T-helper 22 cell (primary cell): ENCODE measurements at places on chromosomes 7 and 10.

DNA sequence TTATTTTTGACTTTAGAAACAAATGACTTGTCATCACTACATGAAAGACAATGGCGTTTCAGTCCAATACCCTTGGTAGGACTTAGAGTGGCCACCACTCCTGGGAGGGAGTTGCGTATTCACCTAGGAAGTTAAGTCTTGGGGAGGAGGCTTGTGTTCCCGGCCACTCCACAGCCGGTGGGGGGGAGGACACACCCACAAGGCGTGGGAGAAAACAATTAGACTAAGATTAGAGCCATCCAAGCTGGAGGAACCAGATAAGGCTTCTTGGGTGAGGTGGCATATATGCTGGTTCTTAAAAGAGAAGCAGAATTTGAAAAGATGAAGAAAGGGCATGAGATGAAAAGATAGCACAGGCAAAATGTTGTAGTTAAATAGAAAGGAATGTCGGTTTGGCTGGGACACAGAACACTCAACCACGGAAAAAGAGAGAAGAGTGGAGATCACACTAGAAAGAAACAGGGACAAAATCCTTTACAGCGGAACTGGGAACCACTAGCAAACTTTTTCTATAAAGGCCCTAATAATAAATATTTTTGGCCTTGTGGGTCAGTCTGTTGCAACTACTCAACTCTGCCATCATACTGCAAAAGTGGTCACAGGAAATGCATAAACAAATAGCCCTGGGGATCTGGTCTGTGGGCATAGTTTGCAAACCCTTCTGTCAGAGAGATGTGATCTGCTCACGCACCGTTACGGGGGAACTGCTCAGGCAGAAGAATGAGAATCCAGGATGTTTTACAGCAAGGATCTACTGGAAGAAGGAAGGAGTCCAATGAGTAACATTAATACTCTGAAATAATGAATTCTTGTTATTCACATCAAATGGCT is 651.8 kb downstream of the PARD3 start:
- no peak for DNase-seq

- no peak for DNase-seq
Measured at GRCh38 chr10:114771157-114771556, 50.4 kb upstream of the FHIP2A start.

GRCh38 chr7:39421661-39422060 is 144.5 kb upstream of the YAE1 start:
- no peak for DNase-seq

GRCh38 chr10:67045404-67045803 is 119.6 kb downstream of the LRRTM3 start:
- DNase-seq = no peak

DNA sequence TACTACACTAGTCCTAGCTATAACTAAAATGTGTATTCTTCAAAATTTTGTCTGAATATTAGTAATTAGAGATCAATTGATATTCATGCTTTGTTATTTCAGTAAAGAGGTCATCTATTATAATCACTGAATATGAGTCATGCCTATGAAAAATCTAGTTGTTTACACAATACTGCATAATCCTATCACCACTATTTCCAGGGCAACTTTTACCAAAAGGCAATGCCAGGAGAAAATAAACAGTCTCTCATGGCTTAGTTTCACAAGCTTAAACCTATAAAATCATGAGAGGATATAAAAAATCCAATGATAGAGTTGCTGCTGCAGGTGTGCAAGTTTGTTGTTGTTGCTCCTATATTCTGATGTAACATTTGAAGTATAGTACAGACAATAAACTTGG is 149.9 kb upstream of the COL1A2 start:
- no peak for DNase-seq

DNA sequence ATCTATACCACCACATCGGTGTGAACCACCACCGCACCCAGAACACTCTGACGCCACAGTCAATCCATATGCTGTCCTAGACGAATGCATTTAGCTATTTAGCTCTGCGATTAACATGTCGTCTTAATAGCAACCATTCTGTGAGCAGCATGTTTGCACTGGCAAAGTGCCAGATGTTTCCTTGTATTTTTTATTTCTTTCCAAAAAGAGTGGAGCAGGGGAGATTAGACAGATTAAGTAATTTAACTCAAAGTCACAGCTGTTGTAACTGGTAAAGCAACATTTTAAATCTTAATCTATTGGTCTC is 57.0 kb upstream of the ARL4A start:
- DNase-seq = no peak

GRCh38 chr10:123117644-123118417 is 17.9 kb upstream of the HMX3 start:
- DNase-seq = no peak

GRCh38 chr7:119748991-119749390 is 524.0 kb upstream of the KCND2 start:
- no peak for DNase-seq

GRCh38 chr7:50475340-50475739 is 25.2 kb upstream of the FIGNL1 start:
- DNase-seq = no peak

- no peak for DNase-seq
Measured at GRCh38 chr7:46139079-46139478, 218.0 kb upstream of the IGFBP3 start.

DNA sequence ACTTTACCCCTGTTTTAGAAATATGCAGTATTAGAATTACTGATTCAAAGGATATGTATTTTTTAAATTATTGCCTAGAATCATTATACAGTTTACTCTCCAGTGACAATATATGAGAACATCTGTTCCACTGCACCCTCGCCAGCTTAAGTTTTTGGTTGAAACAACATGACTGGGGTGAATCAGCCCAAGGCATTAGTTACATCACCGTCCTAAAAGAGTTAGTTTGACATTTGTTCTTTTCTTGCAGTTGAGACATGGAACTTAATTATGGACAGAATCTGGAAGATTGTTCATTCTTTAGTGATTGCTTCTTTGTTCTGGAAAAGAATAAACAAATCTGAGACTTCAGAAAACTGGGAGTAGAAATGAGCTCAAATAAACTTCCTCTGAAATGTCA is 167.3 kb upstream of the DKK1 start:
- no peak for DNase-seq

DNA sequence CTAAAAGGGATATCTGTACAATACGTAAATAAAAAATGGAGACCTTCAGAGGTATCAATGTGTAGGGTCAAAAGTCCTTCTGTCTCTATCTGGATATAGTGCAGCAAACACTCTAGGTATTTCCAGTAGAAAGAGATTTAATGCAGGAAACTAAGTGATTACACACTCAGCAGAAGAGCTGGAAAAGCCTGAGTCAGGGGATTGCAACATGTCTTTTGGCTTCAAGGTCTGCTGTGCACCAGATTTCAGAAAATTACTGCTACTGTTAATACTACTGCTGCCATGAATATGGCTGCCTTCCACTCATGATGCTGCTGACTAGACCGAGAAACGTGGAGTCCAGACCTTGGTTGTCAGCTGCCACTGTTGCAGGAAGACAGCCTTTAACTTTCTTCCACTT is 94.9 kb upstream of the DLX6 start:
- no peak for DNase-seq

DNA sequence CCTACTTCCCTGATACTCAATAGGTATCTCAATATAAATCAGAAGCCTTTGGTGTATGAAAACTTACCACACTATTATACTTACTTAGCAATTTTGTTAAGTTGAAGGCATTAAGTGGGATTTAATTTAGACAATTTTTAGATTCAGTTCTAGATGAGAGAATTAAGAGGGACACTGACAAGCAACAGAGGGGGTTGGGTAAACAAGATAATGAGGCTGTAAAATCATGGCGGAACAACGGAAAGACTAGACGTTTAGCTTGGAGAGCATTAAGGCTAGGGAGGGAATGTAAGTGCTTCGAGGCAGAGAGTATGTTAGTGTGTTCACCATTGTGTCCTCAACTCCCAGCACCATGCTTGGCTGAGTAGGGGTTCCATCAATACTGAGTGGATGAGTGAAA is 71.3 kb downstream of the DENND11 start:
- no peak for DNase-seq

DNA sequence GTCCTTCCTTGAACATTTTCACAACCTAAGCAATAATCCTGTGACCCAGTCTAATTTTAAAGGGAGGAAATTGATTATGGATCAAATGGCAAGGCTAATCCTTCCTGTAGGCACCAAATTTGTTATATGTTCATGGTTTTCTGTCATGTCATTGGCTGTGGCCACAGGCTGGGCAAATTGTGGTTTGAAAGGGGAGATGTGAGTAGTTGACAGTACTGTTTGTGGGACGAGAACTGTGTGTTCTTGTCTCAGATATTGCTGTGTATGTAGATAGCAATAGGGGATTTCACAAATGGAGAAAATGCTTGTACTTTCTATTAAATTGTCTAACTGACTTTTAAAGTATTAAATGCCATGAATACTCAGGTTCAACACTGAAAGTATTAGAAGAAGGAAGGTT is 8.1 kb upstream of the PRKG1 start:
- no peak for DNase-seq

DNA sequence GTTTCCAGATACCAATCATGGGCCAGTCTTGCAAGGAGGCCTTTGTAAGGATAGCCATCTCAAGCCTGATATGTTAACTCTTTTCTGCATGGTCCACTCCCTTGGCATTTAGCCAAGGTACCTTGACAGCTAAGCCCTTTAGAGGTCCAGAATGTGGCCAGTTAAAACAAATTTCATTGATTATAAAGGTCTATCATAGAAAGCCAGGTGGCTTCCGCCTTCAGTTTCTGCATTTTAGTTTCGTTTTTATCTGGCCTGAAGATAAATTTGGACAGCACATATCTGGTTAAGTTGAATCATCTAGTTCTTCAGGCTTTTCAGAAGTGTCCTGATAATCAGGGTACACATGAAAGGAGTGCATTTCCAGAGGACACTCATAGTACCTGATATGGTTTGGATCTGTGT is 30.7 kb downstream of the ANKIB1 start:
- no peak for DNase-seq

- no peak for DNase-seq
Measured at GRCh38 chr10:71191551-71192076, 20.8 kb upstream of the UNC5B start.

DNA sequence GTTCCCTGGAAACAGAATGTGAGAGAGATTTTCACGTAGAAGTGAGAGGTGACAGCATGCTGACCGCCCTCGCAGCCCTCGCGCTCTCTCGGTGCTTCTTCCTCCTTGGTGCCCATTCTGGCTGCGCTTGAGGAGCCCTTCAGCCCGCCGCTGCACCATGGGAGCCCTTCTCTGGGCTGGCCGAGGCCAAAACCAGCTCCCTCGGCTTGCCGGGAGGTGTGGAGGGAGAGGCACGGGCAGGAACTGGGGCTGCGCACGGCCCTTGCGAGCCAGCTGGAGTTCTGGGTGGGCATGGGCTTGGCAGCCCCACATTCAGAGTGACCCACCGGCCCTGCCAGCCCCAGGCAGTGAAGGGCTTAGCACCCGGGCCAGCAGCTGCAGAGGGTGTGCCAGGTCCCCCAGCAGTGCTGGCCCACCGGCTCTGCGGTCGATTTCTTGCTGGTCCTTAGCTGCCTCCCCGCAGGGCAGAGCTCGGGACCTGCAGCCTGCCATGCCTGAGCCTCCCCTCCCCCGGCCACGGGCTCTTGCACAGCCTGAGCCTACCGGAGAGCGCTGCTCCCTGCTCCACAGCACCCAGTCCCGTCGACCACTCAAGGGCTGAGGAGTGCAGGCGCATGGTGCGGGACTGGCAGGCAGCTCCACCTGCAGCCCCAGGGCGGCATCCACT is 888.7 kb upstream of the ZWINT start:
- DNase-seq = no peak

DNA sequence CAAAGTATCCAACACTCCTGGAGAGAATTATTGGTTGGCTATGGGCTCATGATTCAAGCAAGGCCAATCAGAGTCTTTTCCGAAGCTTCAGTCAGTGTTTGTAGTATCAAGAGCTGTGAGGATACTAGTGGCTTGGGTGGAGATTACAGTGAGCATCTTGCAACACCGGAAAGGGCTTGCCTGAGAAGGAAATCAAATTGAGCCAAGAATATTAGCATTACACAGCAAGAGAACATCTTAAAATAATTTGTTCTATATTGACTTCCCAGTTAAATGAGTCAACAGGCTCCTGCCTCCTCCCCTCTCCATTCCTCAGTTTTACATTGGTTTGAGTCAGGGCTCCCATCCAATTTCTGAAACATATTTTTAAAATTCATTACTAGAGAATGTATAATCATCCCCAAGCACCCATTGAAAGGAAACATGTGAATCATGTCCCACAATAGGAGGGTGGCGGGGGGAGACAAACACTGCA is 127.4 kb downstream of the ELAPOR2 start:
- no peak for DNase-seq

- no peak for DNase-seq
Measured at GRCh38 chr10:130792096-130792845, 519.2 kb downstream of the TCERG1L start.

DNA sequence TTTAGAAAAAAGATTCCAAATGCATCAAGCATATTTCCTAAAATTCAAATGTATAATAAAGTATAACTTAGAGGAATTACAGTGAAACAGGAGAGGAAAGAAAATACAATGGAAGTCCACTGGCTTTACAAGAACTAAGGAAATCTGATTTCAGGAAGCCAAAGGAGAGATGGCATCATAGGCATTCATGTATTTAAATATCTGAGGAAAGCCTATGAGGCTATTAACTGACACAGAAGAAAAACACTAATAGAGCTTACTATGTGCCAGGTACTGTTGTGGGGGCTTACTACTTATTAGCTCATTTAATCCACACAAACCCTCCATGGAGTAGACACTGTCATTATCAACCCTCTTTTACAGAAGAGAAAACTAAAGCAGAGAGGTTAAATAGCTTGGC is 92.2 kb downstream of the SRPK2 start:
- DNase-seq = no peak

GRCh38 chr10:71025535-71025934 is 137.2 kb upstream of the PCBD1 start:
- no peak for DNase-seq

DNA sequence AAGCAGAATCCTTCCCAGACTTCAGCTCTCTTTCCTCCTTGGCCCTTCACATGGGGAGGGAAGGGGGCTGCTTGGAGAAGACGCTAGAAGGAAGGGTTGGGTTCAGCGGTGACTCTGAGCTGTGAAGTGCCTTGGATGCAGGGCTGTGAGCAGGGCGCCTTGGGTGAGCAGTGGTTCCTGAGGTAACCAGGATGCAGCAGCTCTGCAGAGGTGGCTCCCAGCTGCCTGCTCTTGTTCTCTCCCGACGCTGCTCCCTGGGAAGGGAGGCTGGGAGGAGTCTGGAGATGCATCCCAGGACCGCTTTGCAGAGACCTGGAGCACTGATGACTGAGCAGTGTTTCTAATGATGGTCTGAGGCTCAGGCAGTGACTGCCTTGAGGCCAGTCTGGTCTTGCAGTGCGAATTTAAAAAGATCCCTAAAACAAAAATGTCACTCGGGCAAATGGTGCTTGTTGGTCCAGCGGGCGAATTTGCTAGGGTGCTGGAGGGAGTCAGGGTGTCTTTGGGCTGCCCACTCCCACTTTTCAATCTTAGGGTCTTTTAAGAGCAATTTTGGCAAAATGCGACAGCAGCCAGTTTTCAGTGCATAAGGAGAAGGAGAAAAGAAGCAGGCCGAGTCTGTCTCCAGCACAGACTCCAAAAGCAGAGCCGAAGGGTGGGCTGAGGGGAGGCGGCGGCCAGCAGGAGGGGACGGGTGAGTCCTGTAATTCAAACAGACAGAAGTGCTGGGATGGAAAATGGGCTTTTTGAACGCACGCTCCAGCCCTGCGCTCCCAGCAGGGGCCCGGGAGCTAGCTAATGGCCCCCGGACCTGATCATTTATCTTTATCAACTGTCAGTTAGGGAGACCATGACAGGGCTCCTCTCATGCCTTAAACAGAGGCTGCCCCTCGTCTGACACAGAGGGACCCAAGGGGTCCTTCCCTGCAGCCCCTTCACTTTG is 191.2 kb upstream of the SHH start:
- no peak for DNase-seq
